ENCODE measurements at places on chromosomes 11 and 22. TPM values are rescaled to one million over a fixed set of nuclear protein-coding genes. Genes with fewer than 3 reads are reported as not detected.

DNA sequence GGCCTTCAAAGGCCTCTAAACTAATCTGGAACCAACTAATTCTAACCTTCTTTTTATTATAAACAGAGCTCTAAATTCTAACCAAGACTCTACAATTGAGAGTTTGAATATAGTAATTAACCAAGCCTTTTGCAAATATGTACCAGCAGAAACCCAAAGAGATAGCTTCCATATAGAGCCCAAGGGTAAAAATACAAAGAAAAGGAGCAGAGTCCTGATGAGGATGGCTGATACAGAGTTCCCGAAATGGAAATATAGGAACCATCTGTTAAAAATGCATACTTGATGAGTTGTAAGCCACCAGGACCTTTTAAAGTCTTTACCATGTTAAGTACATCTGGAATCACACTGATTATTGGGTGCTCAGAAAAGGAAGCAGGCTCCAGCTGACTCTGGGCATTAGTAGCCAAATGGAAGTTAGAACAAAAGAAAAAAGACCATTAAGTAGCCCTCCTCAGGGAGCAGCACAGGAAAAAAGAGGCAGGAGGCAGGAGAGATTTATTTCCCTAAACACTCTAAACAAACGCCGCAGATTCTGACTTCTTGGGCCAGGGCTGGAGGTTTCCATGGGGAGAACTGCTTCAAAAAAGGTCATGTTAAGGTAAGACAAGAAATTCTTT is 463.1 kb upstream of the FAT3 start:
- H3K4me1 ChIP-seq, result no peaks in the 10 kb centered on the region
- no peak overlapping the region for H3K27ac ChIP-seq
- H3K27me3 ChIP-seq, result no peaks in the 10 kb centered on the region
- no peak for DNase-seq
- no peaks in the 10 kb centered on the region for H3K36me3 ChIP-seq
- H3K4me3 ChIP-seq, result no peak overlapping the region

DNA sequence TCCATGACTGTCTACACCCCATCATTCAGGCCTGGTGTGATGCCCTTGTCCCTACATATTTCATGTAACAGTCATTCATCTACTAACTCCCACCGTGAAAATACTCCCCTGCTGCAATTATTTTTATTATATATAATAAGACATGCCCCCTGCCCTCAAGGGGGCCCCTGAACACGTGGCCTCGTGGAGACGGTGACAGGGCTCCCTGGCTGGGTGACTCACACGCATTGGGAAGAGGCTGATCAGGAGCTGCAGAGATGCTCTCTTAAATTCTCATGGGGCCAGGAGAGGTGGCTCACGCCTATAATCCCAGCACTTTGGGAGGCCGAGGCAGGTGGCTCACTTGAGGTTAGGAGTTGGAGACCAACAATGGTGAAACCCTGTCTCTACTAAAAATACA is 88.6 kb downstream of the ST3GAL4 start:
- H3K36me3 ChIP-seq, result no peaks in the 10 kb centered on the region
- no peak for DNase-seq
- H3K27ac ChIP-seq, result no peak overlapping the region
- peaks cover 3% of the 10 kb centered on the region for H3K4me1 ChIP-seq
- peaks cover 15% of the 10 kb centered on the region for H3K27me3 ChIP-seq

GRCh38 chr11:107430525-107430924 is 27.1 kb downstream of the CWF19L2 start:
- H3K27me3 ChIP-seq, result no peaks in the 10 kb centered on the region
- peaks cover 4% of the 10 kb centered on the region for H3K4me1 ChIP-seq
- H3K27ac ChIP-seq, result no peak overlapping the region

GRCh38 chr11:47837292-47837691 is 10.9 kb downstream of the NUP160 start:
- H3K27ac ChIP-seq, result no peak overlapping the region
- H3K4me1 ChIP-seq, result no peaks in the 10 kb centered on the region
- H3K36me3 ChIP-seq, result peaks cover 50% of the 10 kb centered on the region

DNA sequence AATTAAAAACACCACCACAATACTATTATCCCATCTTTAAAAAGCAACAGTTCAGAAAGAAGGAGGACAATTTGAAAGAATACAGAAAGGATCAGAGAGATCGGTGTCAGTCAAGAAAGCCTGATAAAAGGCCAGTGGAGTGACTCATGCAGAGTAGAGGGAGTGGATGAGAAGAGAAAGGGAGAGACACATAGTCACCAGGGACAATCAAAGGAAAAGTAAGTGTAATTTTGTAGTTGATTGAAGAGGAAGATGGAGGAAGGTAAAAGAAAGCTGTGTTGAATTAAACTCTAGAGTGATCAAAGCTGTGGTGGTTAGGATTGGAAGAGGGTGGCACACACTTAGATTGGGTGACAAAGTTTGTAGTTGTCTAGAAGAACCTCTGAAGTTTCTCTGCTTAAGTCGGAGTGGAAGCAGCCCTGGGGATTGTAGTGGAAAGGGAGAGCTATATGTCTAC is 14.1 kb downstream of the SPECC1L start:
- H3K27me3 ChIP-seq, result no peaks in the 10 kb centered on the region
- H3K27ac ChIP-seq, result no peak overlapping the region
- no peak overlapping the region for H3K4me3 ChIP-seq
- H3K36me3 ChIP-seq, result peaks cover 19% of the 10 kb centered on the region
- H3K4me1 ChIP-seq, result peaks cover 44% of the 10 kb centered on the region

DNA sequence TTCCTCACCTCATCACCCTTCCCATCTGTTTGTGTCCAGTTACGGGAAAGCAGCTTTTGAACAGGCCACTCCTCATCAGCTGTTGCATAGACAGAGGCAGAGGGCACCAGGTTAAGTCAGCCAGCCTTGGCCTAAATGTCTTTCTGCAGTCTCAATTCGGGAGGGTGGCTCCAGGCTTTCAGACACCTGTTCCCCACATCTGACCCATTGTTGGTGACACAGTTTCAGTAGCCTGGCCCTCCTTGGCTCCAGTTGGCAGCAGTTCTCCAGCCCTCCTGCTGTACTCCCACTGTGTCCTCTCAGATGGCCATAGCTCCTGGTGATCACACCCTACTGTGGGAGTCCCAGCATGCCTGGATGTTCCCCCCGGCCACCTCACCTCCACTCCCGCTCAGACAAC is 70.8 kb upstream of the MYOD1 start:
- H3K4me1 ChIP-seq, result no peaks in the 10 kb centered on the region
- no peak overlapping the region for H3K4me3 ChIP-seq
- H3K27ac ChIP-seq, result no peak overlapping the region
- no peak for DNase-seq
- peaks cover 20% of the 10 kb centered on the region for H3K27me3 ChIP-seq
- H3K36me3 ChIP-seq, result no peaks in the 10 kb centered on the region

- DNase-seq, result no peak
- no peaks in the 10 kb centered on the region for H3K36me3 ChIP-seq
- peaks cover 12% of the 10 kb centered on the region for H3K4me1 ChIP-seq
- H3K27me3 ChIP-seq, result peaks cover 79% of the 10 kb centered on the region
- H3K4me3 ChIP-seq, result no peak overlapping the region
Observed at GRCh38 chr22:19769393-19769715, 8.8 kb downstream of the TBX1 start.

GRCh38 chr11:133897331-133897650 is 52.0 kb upstream of the SPATA19 start:
- H3K27me3 ChIP-seq, result no peaks in the 10 kb centered on the region
- peaks cover 2% of the 10 kb centered on the region for H3K36me3 ChIP-seq
- no peak overlapping the region for H3K4me3 ChIP-seq
- DNase-seq, result peak; percentile 32

- no peaks in the 10 kb centered on the region for H3K36me3 ChIP-seq
- H3K27me3 ChIP-seq, result no peaks in the 10 kb centered on the region
- no peak overlapping the region for H3K27ac ChIP-seq
- DNase-seq, result no peak
- H3K4me1 ChIP-seq, result peaks cover 2% of the 10 kb centered on the region
Observed at GRCh38 chr11:46006418-46007070, 84.1 kb downstream of the LARGE2 start.

- peak overlapping the region; percentile 100 for H3K4me3 ChIP-seq
- no peak for DNase-seq
- H3K4me1 ChIP-seq, result peaks cover 33% of the 10 kb centered on the region
- H3K27ac ChIP-seq, result peak overlapping the region; percentile 99
- H3K36me3 ChIP-seq, result peaks cover 9% of the 10 kb centered on the region
- H3K27me3 ChIP-seq, result peaks cover 32% of the 10 kb centered on the region
Observed at GRCh38 chr11:85647078-85647477, 689 bp upstream of the TMEM126A start.

GRCh38 chr11:121291896-121292494 is 576 bp upstream of the SC5D start:
- DNase-seq, result no peak
- peaks cover 8% of the 10 kb centered on the region for H3K36me3 ChIP-seq
- H3K27me3 ChIP-seq, result peaks cover 7% of the 10 kb centered on the region
- H3K4me1 ChIP-seq, result peaks cover 23% of the 10 kb centered on the region

DNA sequence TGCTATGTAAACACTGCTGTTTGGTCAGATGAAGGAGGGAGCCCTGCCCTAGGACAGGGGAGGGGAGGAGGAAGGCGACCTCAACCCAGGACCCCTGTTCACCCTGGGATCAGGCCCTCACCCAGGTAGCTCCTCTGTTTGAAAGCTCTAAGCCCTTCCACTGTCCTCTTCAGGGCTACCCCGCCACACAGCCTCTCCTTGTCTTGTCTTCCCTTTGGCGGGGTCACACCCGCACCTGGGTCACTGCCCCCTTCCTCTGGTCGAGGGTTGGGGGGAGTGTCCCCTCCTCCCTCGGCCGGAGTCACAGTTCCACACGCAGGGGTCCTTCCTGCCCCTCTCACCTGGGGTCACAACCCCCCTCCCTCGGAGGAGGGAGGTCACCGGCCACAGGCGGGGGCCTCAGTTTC is 463 bp upstream of the PTPMT1 start:
- H3K4me1 ChIP-seq, result peaks cover 29% of the 10 kb centered on the region
- peaks cover 9% of the 10 kb centered on the region for H3K36me3 ChIP-seq
- peak overlapping the region; percentile 80 for H3K4me3 ChIP-seq
- H3K27ac ChIP-seq, result peak overlapping the region; percentile 82
- DNase-seq, result no peak

- DNase-seq, result no peak
- H3K27me3 ChIP-seq, result no peaks in the 10 kb centered on the region
- no peaks in the 10 kb centered on the region for H3K36me3 ChIP-seq
- H3K4me3 ChIP-seq, result no peak overlapping the region
- H3K4me1 ChIP-seq, result no peaks in the 10 kb centered on the region
Observed at GRCh38 chr11:13552784-13553183, 57.0 kb upstream of the PTH start.

- no peak overlapping the region for H3K27ac ChIP-seq
- no peak for DNase-seq
- H3K4me3 ChIP-seq, result no peak overlapping the region
- H3K27me3 ChIP-seq, result peaks cover 2% of the 10 kb centered on the region
- no peaks in the 10 kb centered on the region for H3K36me3 ChIP-seq
Observed at GRCh38 chr22:47854251-47854650, 1091.8 kb downstream of the TBC1D22A start.

DNA sequence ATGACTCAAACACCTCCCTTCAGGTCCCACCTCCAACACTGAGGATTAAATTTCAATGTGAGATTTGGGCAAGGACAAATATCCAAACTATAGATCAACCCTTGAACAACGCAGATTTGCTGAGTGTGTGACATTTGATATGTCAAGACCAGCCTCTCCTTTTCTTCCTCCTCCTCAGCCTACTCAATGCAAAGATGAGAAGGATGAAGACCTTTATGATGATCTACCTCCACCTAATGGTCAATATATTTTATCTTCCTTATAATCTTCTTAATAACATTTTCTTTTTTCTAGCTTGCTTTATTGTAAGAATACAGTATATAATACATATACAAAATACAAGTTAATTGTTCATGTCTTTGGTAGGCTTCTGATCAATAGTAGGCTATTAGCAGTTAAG is 67.5 kb upstream of the MPPED2 start:
- H3K27me3 ChIP-seq, result no peaks in the 10 kb centered on the region
- no peak overlapping the region for H3K27ac ChIP-seq
- no peaks in the 10 kb centered on the region for H3K36me3 ChIP-seq
- H3K4me3 ChIP-seq, result no peak overlapping the region
- no peaks in the 10 kb centered on the region for H3K4me1 ChIP-seq

GRCh38 chr11:9498457-9499078 is 37.8 kb downstream of the ZNF143 start:
- H3K4me1 ChIP-seq, result no peaks in the 10 kb centered on the region
- H3K27ac ChIP-seq, result no peak overlapping the region
- DNase-seq, result no peak
- no peaks in the 10 kb centered on the region for H3K27me3 ChIP-seq
- H3K36me3 ChIP-seq, result peaks cover 30% of the 10 kb centered on the region

DNA sequence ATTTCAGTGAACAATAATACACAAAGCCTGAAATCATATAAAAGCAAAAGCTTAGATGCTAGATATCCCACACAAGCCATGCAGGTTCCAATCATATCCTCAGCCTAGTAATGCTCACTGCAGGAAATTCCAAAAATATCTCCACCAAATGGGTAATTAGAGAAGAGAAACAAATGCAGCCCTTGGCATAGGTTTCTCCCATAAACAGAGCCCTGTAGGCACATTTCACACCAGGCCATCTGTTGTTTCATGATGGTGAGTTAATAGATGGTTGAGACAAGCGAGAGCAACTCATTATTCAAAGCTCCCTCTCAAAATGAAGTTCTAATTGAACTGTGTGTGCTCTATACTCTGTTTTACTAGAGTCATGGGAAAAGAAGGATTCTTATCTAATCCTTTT is 154.6 kb upstream of the TRPC6 start:
- no peaks in the 10 kb centered on the region for H3K4me1 ChIP-seq
- H3K4me3 ChIP-seq, result no peak overlapping the region
- H3K27me3 ChIP-seq, result no peaks in the 10 kb centered on the region
- no peak overlapping the region for H3K27ac ChIP-seq

DNA sequence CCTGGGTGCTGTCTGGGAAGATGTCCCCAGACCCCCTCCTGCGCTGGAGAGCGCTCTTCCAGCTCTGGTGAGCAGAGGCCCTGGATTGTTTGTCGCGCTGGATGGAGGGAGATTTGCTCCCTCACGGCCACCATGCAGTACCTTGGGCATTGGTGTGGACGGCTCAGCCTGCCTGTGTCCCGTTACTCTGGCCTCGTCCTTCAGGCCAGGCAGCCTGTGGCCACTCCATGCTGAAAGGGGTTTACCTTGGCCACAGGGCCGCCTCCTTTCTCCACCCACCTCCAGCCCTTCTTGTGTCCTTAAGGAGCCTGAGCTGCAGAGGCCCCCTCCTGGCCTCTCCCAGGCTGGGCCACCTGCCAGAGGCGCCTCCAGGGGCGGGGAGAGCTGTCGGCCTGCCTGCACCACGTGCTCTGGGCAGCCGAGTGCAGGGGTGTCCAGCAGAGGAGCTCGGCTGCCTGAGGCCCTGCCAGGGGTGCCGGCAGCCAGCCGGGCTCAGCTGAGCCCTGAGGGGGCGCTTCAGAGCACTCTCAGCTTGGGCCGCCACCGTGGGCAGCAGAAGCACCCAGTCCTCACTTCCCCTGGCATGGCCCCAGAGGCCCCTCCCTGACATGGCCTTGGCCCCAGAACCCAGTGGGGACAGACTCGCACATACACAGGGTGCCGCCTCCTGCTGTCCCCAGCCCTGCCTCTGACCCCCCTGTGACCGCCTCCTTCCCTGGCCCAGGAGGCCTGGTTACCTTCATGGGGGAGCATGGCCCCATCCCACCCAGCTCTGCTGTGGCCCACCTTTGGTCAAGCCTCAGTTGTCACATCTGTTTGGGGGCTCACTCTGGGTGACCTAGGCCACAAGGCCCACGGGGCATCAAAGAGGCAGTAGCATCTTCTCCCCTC is 3.4 kb downstream of the CCND1 start:
- H3K27ac ChIP-seq, result no peak overlapping the region
- DNase-seq, result no peak
- peaks cover 22% of the 10 kb centered on the region for H3K27me3 ChIP-seq
- no peak overlapping the region for H3K4me3 ChIP-seq

The ABTB2 gene
- 3.8 TPM for total RNA-seq

The MPZL3 gene
- 28.4 TPM for total RNA-seq

The PATE2 gene
- total RNA-seq, result not detected

The MYEOV gene
- not detected for total RNA-seq

The LDLRAD3 gene
- total RNA-seq, result not detected

The OR52N4 gene
- 0.23 TPM for total RNA-seq

The FZD4 gene
- total RNA-seq, result 0.16 TPM

All from activated CD8-positive, alpha-beta memory T cell treated with anti-CD3 and anti-CD28 coated beads, Interleukin-2, amount 10 ng/mL, durations not matched to agents 7 days and 5 days (primary cell).